Activated T-helper 2 cell treated with anti-CD3 and anti-CD28 coated beads, Interferon-gamma antibody, Interleukin-2, Interleukin-4, amounts not matched to agents 10 μg/mL and 5 μg/mL and 100 μg/mL, durations not matched to agents 14 hours and 24 hours and 36 hours (primary cell): ENCODE measurements at places on chromosomes 1 and 21. TPM values are rescaled to one million over a fixed set of nuclear protein-coding genes. Genes with fewer than 3 reads are reported as not detected.
A peak's percentile ranks its signal among the peaks of the same experiment; 100 is the strongest.

Gene LRRN2
- total RNA-seq = not detected in 2 replicates

Gene TNNT2
- total RNA-seq = not detected in 2 replicates

Gene IL23R
- 0.55 and 0.80 TPM in 2 replicates for total RNA-seq

Gene PLD5
- total RNA-seq = not detected in 2 replicates

Gene CCDC30
- 1.7 and 2.3 TPM in 2 replicates for total RNA-seq

Gene PPT1
- total RNA-seq = 87.8 and 92.3 TPM in 2 replicates

Gene ITLN2
- not detected in 2 replicates for total RNA-seq

Gene FGR
- total RNA-seq = 0.07 and 0.25 TPM in 2 replicates

DNA sequence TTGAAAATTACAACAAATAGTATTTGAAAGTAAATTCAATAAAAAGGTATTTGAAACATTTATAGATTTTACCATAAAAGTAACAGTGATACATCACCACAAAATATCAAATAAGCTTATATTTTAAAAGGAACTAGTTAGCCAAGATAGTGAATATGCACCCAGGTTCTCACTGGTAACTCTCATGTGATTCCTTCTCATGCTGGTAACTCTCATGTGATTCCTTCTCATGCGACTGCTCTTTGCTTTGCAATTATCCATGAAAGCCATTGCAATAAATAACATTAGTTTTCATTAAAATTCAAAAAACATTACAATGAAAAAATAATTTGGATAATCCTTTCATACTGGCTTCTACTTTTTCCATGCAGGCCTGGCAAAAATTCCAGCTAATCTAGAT, 75.4 kb downstream of the AHCTF1 start:
- DNase-seq = no peak

- no peak for DNase-seq
Measured at GRCh38 chr1:111484391-111485026, 10.7 kb downstream of the C1orf162 start.

GRCh38 chr1:228077565-228078330, 4.8 kb upstream of the ARF1 start:
- DNase-seq = no peak

DNA sequence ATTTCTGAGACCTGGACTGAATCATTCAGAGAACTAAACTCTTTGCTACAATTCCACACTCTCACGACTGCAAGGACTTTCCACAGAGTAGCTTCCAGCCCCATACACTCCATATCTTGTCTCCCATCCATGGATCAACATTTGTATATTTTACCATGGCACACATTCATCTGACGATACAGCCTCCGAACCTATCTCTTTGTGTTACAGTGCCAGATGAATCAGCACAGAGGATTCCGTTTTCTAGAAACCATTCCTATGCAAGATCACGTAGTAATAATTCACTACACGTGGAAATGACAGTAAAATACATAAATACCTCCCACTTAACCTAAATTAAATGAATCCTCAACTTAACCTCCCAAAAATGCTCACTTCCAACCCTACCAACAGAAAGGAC, 110.0 kb upstream of the PRDX6 start:
- no peak for DNase-seq

- no peak for DNase-seq
Measured at GRCh38 chr1:119811387-119811786, at the start of gene REG4. REG4 (minus strand) TSS chr1:119811460; CDS start chr1:119808769, 2,691 bp downstream.

DNA sequence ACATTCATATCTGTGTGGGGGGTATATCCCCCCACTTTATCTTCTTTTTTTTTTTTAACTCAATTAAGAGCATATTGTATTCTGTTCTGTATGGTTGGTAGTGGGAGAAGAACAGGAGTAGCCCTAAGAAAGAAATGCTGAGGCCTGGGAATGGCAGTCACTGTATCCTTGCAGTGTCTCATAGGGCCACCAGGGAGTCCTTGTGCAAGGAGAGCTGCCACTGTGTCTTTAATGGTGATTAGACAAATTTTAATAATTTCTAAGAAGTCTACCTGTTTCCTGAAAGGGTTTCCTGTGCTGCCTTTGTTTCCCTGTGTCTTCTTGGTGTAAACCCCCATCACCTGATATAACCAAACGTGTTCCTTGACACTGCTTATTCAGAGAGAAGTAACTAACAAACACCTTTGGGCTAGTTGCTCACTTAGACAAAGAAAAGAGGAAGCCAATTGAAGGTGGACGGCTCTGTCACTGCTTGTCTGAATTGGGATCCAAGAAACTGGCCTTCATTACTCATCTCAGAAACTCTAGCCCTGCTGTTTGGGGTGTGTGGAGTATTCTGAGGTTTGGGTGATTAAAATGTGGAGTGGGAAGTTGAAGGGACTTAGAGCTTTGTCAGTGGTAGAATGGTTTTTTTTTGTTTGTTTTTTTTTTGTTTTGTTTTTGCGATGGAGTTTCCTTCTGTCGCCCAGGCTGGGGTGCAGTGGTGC, 15.2 kb downstream of the GIPC2 start:
- no peak for DNase-seq

- DNase-seq = no peak
Measured at GRCh38 chr21:42537106-42537742, 23.6 kb downstream of the SLC37A1 start.

- peak; percentile 55 for DNase-seq
Measured at GRCh38 chr1:51518586-51519047, 449 bp downstream of the EPS15 start.

GRCh38 chr1:69305621-69306020, 262.1 kb upstream of the LRRC7 start:
- no peak for DNase-seq

GRCh38 chr1:167529829-167530474, 11.6 kb upstream of the CD247 start:
- no peak for DNase-seq

DNA sequence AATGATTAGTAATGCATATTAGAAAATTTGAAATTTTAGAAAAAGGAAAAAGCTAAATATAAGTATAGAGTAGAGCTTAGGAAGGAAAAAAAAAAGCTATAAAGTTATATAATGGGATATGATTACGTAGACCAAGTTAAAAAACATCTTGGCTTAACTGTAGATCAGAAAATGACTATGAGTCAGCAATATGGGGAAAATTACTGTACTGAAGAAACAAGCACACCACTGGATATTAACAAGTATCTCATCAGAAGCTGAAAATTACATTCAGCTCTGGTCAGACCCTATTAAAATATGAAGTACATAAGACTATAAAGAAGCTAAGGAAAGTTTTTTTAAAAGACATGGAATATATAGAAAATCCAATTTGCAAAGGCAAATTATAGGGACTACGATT, 19.5 kb downstream of the DNAJC8 start:
- no peak for DNase-seq

DNA sequence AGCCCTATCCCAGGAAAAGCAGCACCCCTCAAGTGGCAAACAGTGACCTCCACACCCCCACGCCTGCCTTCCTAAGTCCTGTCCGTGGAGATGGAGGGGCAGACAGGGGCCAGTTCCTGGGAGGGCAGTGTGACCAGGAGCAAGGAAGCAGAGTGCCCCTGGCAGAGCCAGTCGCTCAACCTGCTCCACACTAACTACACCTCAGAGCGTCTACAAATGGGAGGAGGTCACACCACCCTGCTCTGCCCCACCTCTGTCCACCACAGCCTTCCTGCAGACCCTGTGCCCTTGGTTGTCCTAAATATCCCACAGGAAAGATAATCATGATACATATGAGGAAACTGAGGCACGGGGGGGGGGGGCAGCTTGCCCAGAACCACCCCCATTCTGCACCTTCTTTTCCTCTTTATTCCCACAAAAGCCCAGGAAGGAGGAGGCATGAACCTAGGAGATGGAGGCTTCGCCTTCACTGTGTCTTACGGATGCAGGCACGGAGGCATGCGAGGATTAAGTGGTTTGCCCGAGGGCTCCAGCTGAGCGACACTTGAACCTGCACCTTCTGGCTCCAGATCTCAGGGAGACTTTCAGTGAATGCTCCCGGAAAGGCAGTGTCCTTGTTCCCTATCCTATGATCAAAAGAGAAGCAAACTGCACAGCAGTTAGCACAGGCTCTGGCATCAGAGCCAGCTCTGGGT, 42.7 kb upstream of the SELENON start:
- no peak for DNase-seq

GRCh38 chr21:44918581-44919033, 2.1 kb downstream of the ITGB2 start:
- DNase-seq = no peak
